ENCODE measurements at places on chromosomes 16 and 17.

DNA sequence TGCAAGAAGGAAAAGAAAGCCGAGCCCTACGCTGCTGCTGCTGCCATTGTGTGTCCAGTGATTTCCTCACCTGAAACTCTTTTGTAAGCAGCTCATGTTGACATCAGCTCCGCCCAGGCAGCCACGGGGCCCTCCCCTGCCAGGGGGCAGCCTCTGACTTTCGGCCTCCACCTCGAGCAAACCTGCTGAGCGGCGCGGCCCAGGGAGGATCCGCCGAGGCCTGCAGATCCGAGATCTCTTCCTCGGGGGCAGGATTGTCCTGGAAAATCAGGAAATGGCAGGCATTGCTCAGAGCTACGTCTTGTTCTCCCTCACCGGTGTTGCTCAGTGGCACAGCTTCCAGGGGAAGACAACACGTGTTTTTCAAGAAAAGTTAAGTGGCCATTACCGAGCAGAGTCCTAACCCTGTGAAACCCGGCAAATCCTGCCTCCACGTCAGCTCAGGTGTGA, 35.6 kb upstream of the ZNF750 start:
- no peak for DNase-seq

- DNase-seq = no peak
Observed at GRCh38 chr17:36153895-36154610, 22.4 kb downstream of the TBC1D3B start.

DNA sequence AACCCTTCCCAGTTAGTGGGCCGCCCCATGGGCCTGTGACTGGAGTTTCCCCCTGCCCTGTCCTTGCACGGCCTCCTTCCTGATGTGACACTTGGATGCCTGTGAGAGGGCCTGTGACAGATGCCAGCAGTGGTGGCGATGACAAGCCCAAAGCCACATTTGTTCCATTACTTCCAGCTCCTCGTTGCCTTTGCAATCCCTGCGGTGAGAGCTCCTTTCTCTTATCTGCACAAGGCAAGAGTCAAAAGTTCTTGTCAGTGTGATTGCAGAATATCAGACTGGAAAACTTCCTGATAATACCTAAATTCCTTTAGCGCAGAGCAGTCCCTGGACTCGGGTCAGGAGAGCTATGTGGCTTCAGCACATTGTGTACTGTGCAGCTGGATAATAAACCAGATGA, 54.4 kb upstream of the ARHGAP44 start:
- no peak for DNase-seq

DNA sequence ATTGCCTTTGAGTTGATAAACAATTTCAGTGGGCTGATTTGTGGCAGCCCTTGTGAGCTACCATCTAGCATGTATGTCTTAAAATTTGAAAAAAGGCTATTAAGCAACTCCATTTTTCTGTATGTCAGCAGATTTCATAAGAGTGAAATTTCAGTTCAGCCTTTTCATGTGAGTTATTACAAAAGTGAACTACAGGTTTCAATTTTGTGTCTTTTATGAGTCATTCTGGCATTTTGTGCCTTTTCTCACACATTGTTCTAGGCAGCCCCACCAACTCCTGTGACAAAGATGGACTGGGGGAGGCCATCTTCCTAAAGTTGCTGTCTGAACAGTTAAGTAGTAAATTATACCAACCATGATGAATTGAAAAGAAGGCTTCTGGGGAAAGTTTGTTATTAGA, 52.1 kb downstream of the USP10 start:
- DNase-seq = no peak

DNA sequence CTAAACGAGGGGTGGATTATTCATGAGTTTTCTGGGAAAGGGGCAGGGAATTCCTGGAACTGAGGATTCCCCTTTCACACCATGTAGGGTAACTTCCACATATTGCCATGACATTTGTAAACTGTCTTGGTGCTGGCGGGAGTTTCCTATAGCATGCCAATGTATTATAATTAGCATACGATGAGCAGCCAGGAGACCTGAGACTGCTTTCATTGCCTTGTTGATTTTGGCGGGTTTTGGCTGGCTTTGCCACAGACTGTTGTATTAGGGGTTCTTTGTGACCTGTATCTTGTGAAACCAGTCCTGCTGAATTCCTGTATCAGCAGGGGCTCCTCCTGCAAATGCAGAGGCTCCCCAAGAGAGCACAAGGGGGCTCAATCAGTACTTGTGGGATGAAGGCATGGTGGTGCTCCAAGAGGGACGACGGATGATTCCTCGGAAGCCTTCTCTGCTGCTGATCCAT, 104.4 kb upstream of the CACNG5 start:
- no peak for DNase-seq

- no peak for DNase-seq
Observed at GRCh38 chr16:73166441-73166851, 118.5 kb upstream of the ZFHX3 start.

DNA sequence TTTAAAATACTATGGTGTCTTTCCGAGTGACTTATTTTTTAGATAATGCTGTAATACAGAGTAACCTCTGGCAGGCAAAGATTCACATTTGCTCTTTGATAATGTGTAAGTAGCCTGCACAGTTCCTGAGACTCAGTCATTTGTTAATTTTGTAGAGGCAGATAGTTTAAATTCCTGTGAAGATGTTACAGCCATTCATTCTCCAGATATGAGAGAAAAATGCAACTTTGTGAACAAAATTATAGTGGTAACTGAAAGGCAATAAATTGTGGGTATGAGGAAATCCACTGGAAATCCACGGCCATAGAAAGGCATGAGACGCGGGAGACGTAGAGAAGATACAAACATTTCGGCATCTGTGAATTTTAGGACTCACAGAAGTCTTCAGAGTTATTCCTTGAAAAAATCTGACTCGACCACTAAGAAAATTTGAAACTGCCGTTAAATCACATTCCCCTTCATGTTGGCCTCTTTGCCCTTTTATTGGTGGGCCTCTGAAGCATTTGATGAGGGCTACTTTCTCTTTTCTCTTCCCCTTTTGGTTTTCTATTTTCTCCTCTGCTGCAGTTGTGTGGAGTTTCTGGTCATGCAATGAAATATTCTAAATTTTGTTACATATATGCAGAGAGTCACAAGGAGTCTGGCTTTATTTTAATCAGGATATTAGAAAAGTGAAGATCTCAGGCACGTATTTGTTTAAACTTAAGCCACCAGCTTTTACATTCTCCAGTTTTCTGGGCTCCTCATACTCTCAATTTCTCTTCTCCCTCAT, 18.8 kb downstream of the HS3ST3A1 start:
- DNase-seq = no peak

GRCh38 chr16:80663078-80663477, 122.3 kb downstream of the DYNLRB2 start:
- no peak for DNase-seq

DNA sequence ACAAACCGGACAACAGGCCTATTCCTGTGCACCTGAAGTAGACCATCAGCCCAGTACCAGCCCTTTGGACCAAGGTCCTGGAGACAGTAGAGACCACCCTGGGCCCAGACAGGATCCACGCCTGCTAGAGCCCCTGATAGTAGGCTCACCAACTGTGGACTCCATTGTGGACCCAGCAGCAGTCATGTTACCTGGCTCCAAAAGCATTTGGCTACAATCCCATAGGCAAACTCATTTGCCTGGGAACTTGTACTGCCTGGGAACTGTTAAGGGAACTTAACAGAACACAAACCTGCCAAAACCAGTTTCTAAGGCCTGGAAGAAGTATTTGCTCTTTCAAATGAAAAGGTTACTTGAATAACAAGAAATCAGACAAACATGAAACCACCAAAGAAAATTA, 10.0 kb upstream of the ACSM1 start:
- no peak for DNase-seq

- no peak for DNase-seq
Observed at GRCh38 chr17:39014795-39015545, 47.8 kb upstream of the FBXO47 start.

DNA sequence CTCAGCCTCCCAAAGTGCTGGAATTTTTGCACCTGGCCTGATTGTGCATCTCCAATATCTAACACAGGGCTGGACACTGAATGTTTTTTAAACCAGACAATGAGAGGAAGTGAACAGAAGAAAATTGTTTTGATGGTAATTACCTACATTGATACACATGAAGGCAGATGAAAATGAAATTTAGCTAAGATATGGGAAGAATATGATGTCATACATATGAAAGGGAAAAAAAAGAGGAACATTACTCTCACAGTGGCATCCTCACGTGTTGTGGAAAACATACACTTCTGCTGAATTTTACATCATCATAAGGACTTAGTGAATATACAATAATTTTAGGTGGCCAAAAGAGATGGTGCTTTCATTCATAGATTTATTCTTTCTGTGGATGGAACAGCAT, 111.7 kb downstream of the SYCE1L start:
- DNase-seq = no peak

DNA sequence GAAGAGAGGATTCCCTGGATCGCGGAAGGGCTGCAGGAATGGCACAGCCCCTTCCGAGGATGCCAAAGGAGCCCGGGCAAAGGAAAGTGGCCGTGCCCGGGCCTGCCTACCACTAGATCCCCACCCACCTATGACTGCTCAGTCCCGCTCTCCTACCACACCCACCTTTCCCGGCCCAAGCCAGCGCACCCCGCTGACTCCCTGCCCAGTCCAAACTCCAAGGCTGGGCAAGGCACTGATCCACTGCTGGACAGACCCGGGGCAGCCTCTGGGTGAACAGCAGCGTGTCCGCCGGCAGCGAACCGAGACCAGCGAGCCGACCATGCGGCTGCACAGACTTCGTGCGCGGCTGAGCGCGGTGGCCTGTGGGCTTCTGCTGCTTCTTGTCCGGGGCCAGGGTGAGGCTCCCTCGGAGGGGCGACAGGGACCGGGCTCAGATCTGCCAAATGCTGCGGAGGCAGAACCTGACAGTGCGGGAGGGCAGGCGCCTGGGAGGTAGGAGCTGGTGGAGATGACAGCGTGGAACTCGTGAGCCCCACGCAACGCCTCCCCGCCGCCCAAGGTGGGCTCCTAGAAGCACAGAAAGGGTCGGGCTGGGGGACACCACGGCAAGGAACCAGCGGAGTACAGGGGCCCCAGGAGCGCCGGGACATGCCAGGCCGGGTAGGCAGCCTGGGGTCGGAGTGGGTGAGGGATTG, at the start of gene CES2:
Gene CES2, plus strand, starts transcription at position 203 of the 698 bp plus-strand sequence. Its CDS starts 120 bp downstream, at position 323.
- DNase-seq = no peak

- peak; percentile 4 for DNase-seq
Observed at GRCh38 chr17:385178-385835, 32.7 kb upstream of the RPH3AL start.

DNA sequence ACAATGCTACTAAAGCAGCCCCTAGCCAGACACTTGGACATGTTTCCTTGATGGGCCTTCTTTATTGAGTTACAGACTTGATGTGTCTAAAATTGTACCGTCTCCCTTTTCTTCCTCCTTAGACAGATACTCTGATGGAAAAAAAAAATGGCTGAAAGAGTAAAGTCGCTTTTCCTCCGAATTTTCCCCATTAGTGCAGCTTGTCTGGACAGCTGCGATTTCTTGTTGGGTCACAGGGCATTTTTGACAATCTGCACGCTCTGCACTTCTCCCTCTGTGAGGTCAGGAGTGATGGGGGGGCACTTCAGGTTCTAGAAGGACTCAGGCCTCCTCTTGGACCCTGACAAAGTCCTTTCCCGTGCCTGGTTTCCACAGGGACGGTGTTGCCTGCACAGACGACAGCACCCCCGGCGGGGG, 968 bp upstream of the PRKAR1A start:
- DNase-seq = no peak

DNA sequence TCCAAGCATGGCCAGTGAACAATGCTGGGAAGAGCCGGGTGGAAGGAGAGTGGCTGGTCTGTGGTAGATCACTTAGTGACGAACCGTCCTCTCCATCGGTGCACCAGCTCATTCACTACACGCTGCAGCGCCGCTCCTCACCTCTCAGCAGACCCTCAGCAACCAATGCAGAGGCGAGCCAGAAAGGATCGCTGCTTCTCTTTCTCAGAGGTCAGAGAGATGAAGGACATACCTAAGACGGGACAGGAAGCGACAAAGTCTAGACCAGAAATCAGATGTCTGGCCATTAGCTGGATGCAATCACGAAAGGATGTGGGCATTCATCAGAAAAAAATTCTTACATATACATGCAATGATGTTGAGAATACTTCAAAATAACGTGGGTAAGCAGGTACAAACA, 26.9 kb downstream of the NSMCE1 start:
- no peak for DNase-seq

- DNase-seq = no peak
Observed at GRCh38 chr17:28055546-28056275, 13.2 kb downstream of the NLK start.

DNA sequence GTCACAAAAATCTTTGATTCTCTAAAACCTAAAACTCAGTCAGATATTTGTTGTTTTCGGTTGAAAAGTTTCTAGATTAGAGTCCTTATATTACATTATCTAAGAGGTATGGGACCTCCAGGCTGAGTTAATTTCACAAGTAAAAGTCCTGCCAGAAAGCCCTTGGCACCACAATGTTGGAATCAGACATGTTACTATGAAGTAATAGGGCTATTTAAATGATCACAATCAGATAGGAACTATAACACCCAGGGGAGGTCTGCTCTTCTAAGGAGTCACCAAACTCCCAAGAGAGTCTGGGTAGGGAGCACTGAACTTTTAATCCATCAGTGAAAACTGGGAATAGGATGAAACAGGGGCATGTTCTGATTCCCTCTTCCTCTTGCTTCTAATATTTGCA, 54.2 kb downstream of the WIPI1 start:
- no peak for DNase-seq

- DNase-seq = no peak
Observed at GRCh38 chr17:43772877-43773648, 5.7 kb downstream of the DUSP3 start.

DNA sequence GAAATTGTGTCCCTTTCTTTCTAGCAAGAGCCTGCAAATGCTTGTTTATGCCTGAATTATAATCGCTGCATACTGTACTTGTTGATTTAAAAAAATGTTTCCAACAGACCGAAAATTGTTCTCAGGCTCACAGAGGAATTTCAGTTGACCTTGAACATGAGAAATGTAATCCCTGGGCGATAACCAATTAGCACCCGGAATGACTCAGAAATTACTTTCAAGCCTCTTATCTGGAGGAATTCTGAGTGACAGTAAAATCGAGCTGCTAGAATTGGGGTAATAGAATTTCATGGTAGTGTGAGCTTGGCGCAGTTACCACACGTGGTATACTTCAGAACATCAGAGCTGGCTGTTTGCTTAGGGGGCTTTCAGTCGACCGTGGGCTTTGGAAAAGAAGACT, 139.1 kb upstream of the CACNG3 start:
- DNase-seq = no peak

DNA sequence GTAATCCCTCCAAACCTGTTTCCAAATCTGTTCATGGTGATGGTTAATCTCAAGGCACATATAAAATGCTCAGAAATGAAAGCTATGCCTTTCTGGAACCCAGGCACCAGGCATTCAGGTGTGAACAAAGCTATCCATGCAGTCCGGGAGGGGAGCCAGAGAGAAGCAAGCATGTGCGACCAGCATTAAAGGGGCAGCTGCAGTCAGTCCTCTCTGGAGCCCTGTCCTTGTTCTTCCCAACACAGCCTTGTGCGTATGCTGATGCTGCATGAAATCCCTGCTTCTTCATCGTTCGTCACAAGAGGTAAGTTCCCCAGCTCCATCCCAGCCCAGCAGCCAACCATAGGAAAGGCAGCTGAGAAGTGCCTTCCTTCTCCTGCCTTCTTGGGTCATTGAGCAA, 148.7 kb downstream of the GRIN2A start:
- no peak for DNase-seq

GRCh38 chr17:43702637-43703036, 40.9 kb upstream of the MEOX1 start:
- no peak for DNase-seq
